ENCODE measurements at places on chromosomes 4 and X.

DNA sequence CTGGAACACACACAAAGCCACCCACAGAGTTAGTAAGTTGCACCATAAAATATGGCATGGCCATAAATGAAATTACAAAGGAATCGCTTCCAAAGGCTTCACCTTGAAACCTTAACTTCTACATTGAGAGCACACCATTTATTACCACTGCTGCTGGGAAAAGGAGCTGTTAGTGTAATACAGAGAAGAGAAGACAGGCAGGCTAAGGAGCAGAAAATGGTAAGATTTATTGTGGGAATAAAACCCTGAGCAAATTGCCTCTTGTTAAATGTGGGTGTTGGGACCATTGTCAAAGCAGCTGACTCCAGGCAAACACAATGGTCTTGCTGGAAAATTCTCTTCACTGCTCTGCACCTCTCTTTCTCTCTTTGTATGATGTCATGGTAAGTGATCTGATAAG is 79.2 kb upstream of the NHS start:
- no peak for DNase-seq

GRCh38 chrX:110732266-110732665 is 63.4 kb downstream of the CHRDL1 start:
- DNase-seq = no peak

GRCh38 chr4:127783955-127784770 is 2.0 kb downstream of the HSPA4L start:
- DNase-seq = no peak

DNA sequence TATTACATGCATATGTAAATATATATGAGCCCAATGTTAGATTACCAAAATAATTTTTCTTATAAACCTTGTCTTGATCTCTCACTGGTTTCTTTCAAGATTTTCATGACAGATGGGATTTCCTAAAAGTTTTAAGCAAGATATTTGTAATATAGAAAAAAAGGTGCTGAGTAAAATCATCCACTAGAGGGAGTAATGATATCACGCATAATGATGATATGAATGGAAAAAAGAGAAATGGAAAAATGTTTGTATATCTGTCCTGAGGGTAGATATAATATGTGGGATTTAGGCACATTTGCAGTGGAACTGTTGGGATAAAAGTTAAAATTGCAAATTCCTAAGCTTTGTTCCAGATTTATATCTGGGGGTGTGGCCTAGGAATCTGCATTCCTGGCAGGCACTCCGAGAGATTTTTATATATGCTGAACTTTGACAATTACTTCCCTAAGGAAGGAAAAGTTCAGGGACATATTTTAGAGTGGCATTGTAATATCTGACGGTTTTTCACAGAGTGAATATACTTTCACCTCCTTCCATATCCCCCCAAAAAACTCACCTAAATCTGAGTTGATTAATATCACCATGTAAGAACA is 60.5 kb downstream of the TMA16 start:
- DNase-seq = no peak

- DNase-seq = no peak
Observed at GRCh38 chr4:73523126-73523525, 41.6 kb downstream of the AFM start.

- DNase-seq = no peak
Observed at GRCh38 chr4:176788971-176789370, 3.8 kb downstream of the VEGFC start.

GRCh38 chrX:140589657-140590056 is 84.8 kb upstream of the SOX3 start:
- no peak for DNase-seq

- no peak for DNase-seq
Observed at GRCh38 chrX:9638871-9639270, 126.8 kb downstream of the GPR143 start.

- DNase-seq = no peak
Observed at GRCh38 chr4:76562161-76562560, 127.1 kb downstream of the SHROOM3 start.

DNA sequence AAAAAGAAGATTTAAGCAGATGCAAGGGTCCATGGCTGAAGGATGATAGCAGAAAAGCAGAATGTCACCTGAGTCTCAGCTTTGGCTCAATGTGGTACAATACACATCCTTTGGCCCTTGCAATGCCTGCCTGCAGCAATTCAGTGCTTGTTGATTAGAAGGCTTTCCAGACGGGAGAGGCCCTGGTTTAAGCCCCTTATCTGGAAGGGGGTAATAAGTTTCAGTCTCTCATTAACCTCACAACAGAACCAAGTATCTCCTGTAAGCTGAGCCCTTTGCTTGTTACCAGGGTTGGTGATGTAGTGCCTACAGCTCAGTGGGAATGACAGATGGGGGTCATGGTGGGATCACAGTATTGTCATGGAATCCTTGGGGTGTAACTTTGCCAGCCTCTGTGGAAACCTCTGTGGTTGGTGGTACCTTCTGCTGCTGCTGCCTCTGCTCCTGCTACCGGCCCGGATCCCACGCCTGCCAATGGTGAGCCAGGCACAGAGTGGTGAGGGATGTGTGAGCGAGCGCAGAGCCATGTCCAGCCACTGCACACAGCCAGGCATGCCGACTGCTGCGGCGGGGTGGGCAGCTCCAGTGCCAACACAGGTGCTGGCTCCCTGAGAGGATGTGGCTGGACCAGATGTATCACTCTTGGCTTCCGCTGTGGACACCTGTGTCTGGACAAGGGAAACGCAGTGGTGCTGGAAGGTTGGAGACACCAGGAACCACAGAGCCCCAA is 81.2 kb downstream of the ADRA2C start:
- no peak for DNase-seq

GRCh38 chr4:38923746-38924145 is 56.1 kb downstream of the FAM114A1 start:
- DNase-seq = no peak

Measured in activated naive CD4-positive, alpha-beta T cell treated with Interleukin-2 at 50 U/mL for 16 hours (primary cell).